ENCODE measurements at places on chromosomes 1 and 21.

- DNase-seq: no peak
Observed at GRCh38 chr1:182794676-182795201, 5.2 kb downstream of the NPL start.

DNA sequence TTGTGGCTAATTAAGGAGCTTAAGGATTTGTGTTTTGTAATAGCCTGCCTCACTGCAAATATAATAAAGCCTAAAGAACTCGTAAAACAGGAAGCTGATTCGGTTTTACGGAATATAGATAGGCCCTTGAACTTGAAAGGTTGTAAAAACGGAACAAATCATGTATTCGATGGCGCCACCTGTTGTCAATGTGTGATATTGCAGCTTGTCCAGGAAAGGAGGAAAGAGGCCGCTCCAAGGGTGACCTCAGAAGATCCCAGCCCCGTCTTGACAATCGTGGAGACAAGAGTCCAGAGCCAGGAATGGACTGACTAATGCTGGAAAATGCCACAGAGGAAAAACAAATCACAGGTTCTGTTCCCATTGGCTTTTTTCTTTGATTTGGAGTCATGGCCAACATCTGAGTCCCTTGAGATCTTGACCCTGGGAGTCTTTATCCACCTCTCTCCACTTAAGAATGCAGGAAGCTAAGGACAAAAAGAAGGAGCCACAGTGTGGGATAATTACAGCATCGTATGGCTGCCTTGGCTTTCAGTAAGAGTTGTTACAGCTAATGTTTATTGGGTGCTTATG, 7.0 kb upstream of the IGSF21 start:
- DNase-seq: peak; percentile 8

DNA sequence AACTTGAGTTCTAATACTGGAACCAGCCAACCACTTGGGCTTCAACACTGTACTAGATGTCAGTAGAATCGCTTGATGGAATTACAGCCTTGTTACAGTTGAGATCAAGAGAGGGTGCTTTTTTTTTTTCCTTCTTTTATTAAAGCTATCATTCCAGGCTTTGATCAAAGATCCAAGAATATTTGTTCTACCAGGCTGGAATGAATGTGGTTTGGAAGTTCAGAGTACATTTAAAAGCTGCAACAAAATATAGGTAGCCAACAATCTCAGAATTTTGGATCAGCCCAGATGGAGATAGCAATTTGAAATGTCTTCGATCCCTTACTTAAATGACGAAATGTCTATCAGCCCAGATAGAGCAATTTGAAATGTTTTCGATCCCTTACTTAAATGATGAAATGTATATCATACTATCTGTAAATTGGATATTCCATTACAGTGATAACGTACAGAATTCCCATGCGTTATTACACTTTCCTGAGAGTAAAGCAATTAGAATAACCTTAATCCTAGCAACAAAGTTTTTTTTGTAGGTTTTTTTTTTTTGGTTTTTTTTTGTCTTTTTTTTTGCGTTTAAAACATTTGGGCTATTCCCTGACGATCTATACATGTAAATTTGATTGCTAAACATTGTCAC, 3.6 kb downstream of the ZNF281 start:
- DNase-seq: no peak

GRCh38 chr1:114088392-114089299, 65.0 kb downstream of the SYT6 start:
- no peak for DNase-seq

Measured in central memory CD4-positive, alpha-beta T cell (primary cell).